ENCODE measurements at places on chromosomes 16 and 17.
A peak's percentile ranks its signal among the peaks of the same experiment; 100 is the strongest.

DNA sequence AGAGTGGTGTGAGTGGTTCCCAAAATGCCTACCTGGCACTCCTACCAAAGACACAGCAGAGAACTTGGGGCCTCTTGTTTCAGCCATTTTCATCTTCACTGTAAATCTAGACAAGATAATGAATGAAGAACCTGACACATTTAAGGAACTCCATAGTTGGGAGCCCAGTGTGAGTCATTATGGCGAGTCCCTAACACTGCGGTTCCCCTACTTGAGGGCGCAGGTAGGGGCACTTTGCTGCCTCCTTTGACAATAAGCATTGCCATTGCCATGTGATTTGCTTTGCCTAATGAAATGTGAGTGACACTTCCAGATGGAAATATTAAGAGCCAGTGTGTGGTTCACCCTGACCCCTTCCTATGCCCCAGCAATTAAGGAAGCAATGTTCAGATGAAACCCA, 517.6 kb downstream of the MAF start:
- no peak for DNase-seq

- peak; percentile 93 for DNase-seq
These were observed 10.2 kb upstream of the NFATC3 start for GRCh38 chr16:68074850-68075555.

DNA sequence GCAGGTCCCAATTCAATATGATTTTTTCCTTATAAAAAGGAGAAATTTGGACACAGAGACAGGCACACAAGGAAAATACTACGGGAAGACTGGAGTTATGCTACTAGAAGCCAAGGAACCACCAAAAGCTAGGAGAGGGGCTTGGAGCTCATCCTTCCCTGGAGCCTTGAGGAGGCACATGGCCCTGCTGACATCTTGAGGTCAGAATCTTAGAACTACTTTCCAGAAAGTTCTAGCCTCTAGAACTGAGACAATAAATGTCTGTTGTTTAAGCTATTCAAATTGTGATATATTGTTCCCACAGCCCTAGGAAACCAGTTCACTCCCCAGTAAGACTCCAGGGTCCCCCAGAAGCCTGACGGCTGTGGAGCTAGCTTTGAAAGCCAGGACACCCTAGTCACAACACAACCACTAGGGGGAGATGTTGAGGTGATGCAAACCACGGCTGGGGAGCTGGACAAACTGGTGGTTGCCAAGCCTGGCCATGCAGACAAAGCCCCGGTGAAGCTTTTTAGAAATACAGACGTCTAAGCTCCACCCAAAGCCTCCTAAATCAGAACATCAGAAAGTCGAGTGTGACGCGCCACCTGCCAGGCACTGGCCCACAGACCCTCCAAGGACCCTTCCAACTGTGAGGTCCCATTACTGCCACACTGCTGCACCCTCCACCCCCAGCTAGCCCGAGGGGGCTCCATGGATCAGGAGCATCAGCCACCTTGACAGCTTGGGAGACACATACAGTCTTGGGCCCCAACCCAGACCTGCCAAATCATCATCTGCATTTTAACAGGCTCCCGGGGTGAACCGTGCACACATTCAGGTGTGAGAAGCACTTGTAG, 106.4 kb downstream of the SLC39A11 start:
- peak; percentile 57 for DNase-seq

- DNase-seq: no peak
These were observed 140.2 kb downstream of the MSI2 start for GRCh38 chr17:57396511-57396921.

GRCh38 chr17:55673743-55674506, 48.7 kb downstream of the TMEM100 start:
- no peak for DNase-seq

- no peak for DNase-seq
These were observed 11.9 kb upstream of the CD300E start for GRCh38 chr17:74635418-74635817.

- no peak for DNase-seq
These were observed 1.6 kb upstream of the SPATA32 start for GRCh38 chr17:45263477-45263860.

DNA sequence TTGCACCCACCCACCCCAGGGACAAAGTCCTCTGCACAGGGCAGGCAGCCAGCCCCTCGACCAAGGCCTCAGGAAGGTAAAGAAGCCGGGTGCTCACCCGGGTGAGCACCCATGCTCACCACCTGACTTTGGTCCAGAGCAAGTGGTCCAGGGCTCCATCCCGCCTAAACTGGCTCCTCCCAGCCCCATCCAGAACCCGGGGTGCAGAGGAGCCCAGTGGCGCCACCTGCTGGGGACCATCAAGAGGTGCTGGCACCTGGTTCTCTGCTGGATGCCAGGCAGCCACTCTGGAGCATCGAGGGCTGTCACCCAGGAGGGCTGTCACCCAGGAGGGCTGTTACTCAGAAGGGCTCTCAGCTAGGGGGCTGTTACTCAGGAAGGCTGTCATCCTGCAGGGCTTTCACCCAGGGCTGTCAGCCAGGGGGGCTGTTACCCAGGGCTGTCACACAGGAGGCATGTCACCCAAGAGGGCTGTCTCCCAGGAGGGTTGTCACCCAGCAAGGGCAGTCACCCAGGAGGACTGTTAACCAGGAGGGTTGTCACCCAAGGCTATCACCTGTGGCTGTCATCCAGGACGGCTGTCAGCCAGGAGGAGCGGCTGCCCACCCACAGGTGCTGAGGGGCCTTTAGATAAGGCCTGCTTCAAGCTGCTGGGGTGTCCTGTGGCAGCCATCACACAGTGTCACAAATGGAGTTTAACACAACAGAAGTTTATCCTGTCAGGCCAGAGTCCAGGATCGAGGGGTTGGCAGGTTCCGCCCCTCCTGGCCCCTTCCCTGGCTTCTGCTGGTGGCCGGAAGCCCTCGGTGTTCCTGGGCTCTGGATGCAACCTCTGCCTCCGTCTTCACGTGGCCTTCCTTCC, 98.5 kb downstream of the TNFRSF13B start:
- peak; percentile 23 for DNase-seq

DNA sequence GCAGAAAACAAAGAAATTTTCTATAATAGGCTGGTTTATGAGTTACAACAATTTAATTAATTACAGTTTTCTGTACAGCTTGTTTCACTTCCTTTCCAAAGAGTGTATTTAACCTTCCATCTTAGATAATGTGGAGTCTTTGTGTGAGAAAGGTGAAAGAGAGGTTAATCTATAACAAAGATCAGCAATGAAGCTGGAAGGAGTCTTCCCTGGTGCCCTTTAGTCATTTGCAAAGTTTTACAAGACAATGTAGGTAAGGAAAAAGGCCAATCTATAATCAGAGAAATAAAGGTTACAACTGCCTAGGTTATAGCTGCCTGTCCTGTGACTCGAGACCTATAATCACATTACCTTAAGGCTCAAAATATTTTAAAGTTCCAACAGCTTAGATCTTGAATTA, 142.0 kb downstream of the ZNF18 start:
- DNase-seq: no peak

DNA sequence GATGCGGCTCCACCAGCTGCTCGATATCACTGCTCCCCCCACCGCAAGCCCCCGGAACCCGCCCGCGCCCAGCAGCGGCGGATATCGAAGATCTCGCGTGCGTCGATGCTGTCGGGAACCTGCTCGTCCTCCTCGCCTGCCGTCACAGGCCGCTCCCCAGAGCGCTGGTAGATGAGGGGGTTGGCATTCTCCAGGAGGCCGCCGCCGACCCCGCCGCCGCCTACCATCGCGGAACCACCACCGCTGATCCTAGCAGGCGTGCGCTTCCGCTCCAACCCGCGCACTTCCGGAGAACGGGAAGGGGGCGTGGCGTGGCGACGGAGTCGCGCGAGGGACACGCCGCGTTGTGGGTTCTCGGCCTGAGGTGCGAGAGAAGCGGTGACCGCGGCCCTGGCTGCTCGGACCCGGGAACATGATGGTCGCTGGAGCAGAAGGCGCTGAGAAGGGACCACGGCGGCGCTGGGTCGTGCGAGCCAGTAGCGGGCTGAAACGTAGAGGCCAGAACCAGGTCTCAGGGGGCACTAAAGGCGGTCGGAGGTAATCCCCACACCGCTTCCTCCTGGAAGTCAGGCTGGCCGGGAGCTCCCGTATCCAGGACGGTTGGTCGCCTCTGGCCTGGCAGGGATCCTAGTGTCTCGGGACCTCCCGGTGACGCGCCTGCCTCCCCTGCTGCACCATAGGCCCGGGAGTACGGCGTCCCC, at the start of gene CIAO2B:
Gene CIAO2B, minus strand, starts transcription at position 265 of the 701 bp plus-strand sequence. Its CDS starts 38 bp downstream, at position 227.
- peak; percentile 87 for DNase-seq

DNA sequence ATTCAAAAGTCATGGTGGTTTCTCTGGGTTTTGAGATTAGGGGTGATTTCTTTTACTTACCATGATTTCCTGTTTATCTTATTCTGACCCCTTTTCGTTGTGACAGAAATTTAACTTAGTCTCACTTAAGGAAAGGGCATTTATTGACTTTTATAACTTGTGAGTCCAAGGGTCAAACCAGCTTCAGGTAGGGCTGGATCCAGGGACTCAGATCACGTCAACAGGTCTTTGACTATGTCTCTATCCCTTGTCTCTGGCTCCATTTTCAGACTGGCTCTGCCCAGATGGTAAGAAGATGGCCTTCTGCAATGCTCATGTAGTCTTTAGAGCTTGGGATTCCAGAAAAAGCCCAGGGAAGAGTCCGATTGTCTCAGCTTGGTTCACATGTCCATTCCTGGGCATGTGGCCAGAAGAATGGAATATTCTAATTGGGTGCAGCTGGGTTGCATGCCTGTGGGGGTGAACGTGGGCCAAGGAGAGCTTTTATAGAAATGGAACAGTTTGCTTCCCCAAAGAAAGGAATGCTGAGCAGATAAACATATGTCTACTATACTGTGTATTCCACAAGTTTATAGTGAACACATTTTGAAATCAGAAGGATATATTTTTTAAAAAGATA, 13.4 kb downstream of the USP43 start:
- DNase-seq: no peak

GRCh38 chr17:79936641-79937381, 97.6 kb upstream of the CBX4 start:
- peak; percentile 22 for DNase-seq

DNA sequence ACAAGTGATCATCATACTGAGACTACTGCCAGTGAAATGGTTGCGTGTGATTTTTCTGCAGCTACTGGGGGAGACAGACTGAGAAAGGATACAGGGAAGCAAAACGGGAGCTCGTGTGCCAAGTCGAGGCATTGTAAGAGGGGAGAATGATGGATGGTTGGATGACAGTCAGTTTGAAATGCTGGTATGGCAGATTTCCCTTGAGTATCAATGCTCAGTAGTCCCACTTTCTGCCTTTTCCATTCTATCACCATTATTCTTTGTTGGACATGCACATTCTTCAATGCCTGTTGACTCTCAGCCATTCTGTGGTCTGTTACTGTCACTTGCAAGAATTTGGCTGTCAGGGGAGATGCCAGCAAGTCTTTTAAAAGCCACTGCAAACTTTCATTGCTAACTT, 510.6 kb upstream of the RBFOX1 start:
- DNase-seq: no peak

DNA sequence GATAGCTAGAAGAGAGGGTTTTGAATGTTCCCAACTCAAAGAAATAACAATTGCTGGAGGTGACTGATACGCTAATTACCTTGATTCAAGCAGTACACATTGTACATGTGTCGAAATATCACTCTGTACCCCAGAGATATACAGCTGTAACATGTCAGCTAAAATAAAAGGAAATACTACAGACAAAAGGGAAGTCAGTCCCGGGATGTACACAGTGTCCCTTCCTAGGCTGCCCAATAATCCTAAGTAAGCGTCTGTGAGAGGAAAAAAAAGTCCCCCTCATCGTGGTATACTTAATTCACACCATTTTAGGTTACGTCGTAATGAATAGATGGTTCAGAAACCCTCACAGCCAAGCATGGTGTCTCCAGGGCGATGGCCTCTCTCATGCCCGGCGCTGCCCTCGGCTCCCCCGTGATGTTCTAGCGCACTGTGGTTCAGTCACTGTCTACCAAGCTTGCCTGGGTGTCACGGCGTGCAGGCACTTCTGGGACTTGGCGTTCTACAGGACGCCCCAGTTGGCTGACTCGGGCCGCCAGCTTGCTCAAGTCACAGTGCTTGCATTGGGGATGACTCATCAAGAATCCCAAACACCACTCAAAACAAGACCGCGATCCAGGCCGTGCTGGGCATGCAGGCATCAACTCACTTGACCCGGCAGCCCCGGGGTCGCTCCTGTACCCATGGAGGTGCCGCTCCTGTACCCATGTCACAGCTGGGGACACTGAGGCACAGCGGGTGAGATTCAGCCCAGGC, 27.6 kb downstream of the CCDC40 start:
- DNase-seq: peak; percentile 37

DNA sequence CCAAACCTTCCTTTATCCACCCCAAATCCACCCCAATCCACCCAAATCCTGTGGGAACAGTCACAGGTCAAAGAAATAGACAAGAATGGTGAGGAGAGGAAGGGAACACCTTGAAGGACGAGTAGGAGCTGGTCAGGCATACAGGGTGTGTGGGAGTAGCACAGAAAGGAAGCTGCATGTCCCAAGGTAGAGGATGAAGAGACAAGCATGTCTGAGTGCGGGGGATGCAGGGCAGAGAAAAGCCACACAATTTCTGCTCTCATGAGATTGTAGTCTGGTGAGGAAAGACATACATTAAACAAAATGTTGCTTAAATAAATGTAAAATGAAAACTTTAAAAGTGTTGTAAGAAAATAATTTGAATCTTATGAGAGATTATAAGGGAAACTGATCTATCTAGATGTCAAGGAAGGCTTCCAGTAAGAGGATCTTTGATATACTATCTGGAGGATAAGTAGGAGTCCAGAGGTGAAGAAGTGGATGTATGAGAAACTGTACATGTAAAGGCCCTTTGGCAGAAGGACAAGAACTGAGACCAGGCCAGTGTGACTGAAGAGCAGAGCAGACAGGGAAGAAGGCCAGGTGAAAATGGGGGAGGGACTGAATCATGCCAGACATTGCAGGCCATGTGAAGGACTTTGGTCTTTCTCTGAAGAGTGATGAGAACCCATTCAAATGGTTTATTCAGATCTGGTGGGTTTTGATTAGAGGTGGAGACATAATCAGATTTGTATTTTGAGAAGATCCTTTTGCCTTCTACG, 18.6 kb downstream of the TMEM98 start:
- no peak for DNase-seq

- DNase-seq: no peak
These were observed 45.8 kb upstream of the STAC2 start for GRCh38 chr17:39271546-39271945.

DNA sequence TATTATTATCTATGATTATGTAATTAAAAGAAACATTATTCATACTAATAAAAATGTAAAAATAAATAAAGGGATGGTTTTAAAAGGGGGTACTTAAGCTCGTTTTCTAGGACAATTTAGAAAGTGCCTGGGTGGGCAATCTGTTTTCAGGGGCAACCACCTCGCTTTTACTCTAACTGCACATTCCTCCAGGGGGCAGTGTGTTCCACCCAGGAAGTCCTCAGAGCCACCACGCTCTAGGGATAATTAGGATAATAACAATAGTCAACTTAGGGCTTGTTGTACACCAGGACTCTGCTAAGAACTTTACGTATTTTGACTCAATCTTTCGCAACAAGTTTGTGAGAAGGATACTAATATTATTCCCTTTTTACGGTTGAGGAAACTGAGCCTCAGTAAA, 396.7 kb upstream of the MAF start:
- DNase-seq: peak; percentile 10
